A549 treated with CpdA at 1 μM for 4 hours (cell line): ENCODE measurements at places on chromosomes 13 and 19. TPM values are rescaled to one million over a fixed set of nuclear protein-coding genes. Genes with fewer than 3 reads are reported as not detected.

Gene FPR3
- total RNA-seq, result not detected in 5 replicates

Gene NAPA
- total RNA-seq, result 86.1 to 111 TPM (median 95.8 TPM) in 5 replicates

Gene SBNO2
- total RNA-seq, result 31.9 to 52.8 TPM (median 46.5 TPM) in 5 replicates

Gene CASP14
- total RNA-seq, result not detected in 5 replicates

Gene SRRM5
- total RNA-seq, result 0.79 to 1.1 TPM (median 1.1 TPM) in 5 replicates

Gene MED29
- 61.4 to 66.4 TPM (median 62.4 TPM) in 5 replicates for total RNA-seq

Gene GEMIN7
- 85.5 to 94.6 TPM (median 87.1 TPM) in 5 replicates for total RNA-seq

Gene OR4F17
- not detected in 5 replicates for total RNA-seq

Gene VSTM2B
- not detected in 5 replicates for total RNA-seq

Gene ICAM5
- total RNA-seq, result 0.52 to 0.84 TPM (median 0.61 TPM) in 5 replicates

Gene KLK3
- not detected in 5 replicates for total RNA-seq

Gene HSD11B1L
- total RNA-seq, result 3.8 to 4.9 TPM (median 4.5 TPM) in 5 replicates

Gene KANK3
- 2.3 to 4.3 TPM (median 3.5 TPM) in 5 replicates for total RNA-seq

Gene MBD3L3
- not detected in 5 replicates for total RNA-seq
